Neural crest cell (in vitro differentiated cells): ENCODE measurements at places on chromosomes 1 and 21. TPM values are rescaled to one million over a fixed set of nuclear protein-coding genes. Genes with fewer than 3 reads are reported as not detected.
A peak's percentile ranks its signal among the peaks of the same experiment; 100 is the strongest.

Gene ZBTB37
- total RNA-seq: 15.7 and 18.3 TPM in 2 replicates

Gene PTGFR
- 0.07 and 0.32 TPM in 2 replicates for total RNA-seq

DNA sequence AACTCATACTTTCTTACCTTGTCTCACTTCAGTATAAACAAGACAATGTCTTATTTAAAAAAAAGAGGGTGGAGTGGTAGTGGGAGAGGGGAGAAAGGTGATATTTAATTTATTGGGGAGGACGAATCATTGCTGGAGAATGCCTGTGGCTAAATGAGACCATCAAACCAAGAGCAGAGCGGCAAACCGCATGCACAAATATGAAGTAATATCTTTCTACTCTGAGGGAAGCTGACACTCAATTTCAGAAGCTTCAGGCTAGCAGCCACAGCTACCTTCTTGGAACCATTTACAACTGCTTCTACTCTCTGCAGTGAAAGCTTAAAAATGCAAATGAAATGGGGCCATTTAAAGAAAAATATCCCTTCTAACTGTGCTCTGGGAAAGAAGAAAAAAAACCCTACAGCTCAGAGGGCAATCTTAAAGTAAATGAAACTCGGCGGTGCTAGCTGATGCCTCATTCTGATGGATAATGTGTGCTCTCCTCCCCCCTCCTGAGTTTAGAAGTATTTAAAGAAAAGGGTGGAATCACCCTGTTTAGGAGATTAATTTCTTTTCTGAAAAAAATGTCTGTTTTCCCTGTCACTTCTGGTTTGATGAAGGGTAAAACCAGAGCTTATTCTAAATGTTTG, 178.2 kb upstream of the CAMK1G start:
- no peak for DNase-seq
- peak overlapping the region; percentile 4 for H3K27ac ChIP-seq
- no peaks in the 10 kb centered on the region for H3K4me1 ChIP-seq
- H3K4me3 ChIP-seq: peak overlapping the region; percentile 62

- no peak overlapping the region for H3K27ac ChIP-seq
- H3K4me3 ChIP-seq: no peak overlapping the region
- no peaks in the 10 kb centered on the region for H3K4me1 ChIP-seq
- DNase-seq: no peak
- H3K27me3 ChIP-seq: peaks cover 12% of the 10 kb centered on the region
Measured at GRCh38 chr1:30572192-30572591, 151.2 kb downstream of the MATN1 start.

DNA sequence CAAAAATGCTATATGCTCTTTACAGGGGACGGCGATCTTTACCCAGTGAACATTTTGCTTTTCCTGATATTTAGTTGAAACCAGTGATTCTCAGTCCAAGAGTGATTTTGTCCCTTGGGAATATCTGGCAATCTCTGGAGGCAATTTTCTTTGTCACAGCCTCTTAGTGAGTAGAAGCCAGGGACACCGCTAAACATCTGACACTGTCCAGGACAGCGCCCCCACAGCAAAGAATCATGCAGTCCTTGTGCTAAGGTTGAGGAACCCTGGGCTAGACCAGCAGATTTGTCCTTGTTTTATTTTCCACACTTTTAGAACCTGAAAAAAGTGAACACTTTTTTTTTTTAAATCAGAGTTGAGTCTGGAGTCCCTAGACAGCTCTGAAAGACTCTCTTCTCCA, 13.1 kb downstream of the EVA1C start:
- H3K4me3 ChIP-seq: no peak overlapping the region
- H3K27ac ChIP-seq: no peak overlapping the region
- H3K4me1 ChIP-seq: no peaks in the 10 kb centered on the region
- peaks cover 9% of the 10 kb centered on the region for H3K27me3 ChIP-seq

DNA sequence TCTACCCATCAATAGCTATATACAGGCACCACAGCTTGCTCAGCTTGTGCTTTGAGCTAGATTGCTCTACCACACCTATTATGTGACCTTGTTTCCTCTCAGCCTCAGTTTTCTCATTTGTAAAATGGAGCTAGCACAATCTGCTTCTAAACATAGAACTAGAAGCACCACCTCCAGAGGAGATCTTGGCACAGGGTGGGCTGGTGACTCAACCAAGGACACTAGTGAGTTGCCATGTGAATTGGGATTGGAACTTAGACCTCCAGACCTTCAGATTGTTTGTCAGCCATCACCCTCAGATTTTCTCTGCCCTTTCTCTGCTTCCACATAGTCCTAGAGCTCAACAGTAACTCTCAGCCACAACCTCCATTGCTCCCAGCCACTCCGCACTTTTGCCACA, 3.0 kb upstream of the MACO1 start:
- H3K4me3 ChIP-seq: peak overlapping the region; percentile 23
- DNase-seq: no peak
- peak overlapping the region; percentile 15 for H3K27ac ChIP-seq

DNA sequence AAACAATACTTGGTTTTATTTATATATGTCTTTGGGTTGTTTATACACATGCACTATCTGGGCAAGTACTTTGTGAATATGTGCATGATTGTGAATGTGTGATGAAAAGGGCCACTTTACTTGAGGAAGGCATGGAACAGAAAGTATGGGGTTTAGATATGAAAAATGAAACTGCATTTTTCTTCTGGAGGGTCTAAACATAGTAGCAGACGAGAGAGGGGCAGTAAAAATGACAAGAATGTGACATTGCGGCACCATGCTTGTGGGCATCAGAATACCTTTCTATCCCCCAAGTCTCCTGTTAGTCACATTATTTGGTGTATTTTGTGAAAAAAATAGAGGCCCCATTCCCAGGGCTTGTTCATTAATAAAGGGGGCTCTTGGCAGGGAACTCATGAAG, 15.4 kb upstream of the MPZL1 start:
- H3K36me3 ChIP-seq: no peaks in the 10 kb centered on the region
- no peak overlapping the region for H3K4me3 ChIP-seq
- H3K27ac ChIP-seq: no peak overlapping the region
- H3K27me3 ChIP-seq: peaks cover 9% of the 10 kb centered on the region
- DNase-seq: no peak
- H3K4me1 ChIP-seq: peaks cover 17% of the 10 kb centered on the region

- peaks cover 5% of the 10 kb centered on the region for H3K27me3 ChIP-seq
- no peak for DNase-seq
- H3K4me1 ChIP-seq: peaks cover 31% of the 10 kb centered on the region
- H3K36me3 ChIP-seq: no peaks in the 10 kb centered on the region
- H3K27ac ChIP-seq: peak overlapping the region; percentile 68
Measured at GRCh38 chr1:203467550-203467921, 8.1 kb upstream of the PRELP start.

DNA sequence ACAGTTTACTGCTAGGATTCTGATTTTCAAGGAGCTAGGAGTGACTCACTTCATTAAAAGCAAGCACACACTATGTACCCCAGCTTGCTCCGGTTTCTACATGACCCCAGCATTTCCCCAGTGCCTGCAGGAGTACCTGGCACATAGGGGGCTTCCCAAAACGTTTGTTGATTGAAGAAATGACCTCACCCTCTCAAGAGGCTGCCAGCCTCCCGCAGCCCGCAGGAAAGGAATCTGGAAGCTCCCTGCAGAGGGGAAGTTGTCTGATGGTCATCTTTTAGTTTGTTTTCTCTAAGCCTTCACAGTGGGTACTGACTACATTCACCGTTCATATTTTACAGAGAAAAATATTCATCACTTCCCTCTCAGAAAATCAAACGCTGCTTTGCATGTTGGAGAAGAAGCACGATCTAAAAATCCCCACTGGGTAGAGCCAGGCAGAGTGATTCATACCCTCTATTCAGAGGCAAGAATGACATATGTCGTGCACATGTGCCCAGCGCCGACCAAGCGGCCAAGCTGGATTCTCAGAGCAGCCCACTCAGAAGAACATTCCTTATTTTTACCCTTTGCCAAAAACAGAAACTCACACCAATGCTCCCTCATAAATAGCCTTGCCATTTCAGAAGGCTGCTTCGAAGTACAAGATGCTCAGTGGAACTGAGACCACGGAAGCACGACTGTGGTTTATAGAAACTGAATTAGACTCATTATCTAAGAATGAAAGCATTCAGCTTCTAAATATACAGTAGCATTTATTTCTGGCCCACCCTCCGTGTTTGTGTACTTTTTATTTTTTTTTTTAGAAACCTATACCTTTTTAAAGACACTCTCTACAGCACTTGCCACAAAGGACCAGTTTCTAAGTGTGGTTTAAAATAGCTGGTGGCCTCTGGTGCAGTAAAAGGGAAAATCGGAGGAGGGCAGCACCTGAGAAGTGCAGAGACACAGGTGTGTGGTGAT, 143.2 kb downstream of the MIS18A start:
- H3K4me3 ChIP-seq: no peak overlapping the region
- no peaks in the 10 kb centered on the region for H3K36me3 ChIP-seq

Gene GJC2
- 0.65 and 0.68 TPM in 2 replicates for total RNA-seq

DNA sequence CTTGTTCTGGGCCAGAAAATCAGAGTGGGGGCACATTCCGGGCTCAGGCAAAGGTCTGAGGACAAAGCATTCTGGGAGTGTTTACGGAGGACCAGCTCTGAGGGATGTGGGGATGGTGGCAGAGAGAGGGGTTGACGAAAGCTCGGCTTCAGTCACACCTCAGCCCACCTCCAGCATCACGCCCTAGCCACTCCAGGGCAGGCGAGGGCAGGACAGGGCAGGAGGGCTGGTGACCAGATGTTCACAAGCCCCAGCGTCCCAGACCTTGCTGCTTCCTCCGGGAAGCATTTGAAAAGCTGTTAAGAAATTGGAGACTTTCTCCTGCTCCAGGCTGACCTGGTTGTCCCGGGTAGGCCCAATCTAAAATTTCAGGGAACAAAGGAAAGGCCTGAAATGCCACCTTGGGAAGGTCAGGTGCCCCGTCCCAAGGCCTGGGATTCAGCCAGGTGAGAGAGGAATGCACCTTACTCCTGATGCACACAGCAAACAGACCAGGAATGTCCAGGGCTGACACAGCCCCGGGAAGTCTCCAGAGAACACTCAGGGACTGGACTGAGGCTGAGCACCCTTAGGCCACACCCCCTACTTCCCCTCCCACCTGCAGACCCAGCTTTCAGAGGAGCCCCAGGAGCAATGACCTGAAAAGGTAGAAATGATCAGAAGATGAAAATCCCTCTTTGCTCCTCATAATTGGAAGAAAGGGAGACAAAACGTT, 71.9 kb upstream of the KLHDC7A start:
- no peaks in the 10 kb centered on the region for H3K36me3 ChIP-seq
- H3K27ac ChIP-seq: no peak overlapping the region

DNA sequence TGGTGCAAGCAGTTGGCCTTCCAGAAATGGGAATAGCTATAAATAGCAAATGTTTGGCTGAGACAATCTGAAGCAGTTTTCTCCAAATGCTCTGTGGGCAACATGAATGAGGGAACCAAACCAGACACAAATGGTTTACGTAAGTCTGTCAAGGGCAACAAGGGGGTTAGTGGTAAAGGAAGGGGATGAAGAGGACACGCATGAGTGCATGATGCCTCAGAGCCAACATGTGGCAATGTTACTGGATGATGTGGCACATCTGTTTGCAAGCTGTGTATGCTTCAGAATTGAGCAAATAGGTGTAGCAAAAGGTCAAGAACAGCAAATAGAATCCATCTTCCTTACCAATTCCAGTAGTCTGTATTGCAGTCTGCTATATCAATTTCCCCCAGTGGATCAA, 76.3 kb upstream of the LMO4 start:
- H3K4me1 ChIP-seq: peaks cover 6% of the 10 kb centered on the region
- H3K36me3 ChIP-seq: peaks cover 13% of the 10 kb centered on the region
- H3K27me3 ChIP-seq: no peaks in the 10 kb centered on the region
- H3K4me3 ChIP-seq: no peak overlapping the region
- no peak for DNase-seq

Gene KRTAP19-2
- total RNA-seq: not detected in 2 replicates

- H3K27me3 ChIP-seq: no peaks in the 10 kb centered on the region
- no peaks in the 10 kb centered on the region for H3K4me1 ChIP-seq
- H3K36me3 ChIP-seq: peaks cover 3% of the 10 kb centered on the region
- H3K27ac ChIP-seq: no peak overlapping the region
Measured at GRCh38 chr1:111769517-111770146, 13.9 kb downstream of the DDX20 start.

DNA sequence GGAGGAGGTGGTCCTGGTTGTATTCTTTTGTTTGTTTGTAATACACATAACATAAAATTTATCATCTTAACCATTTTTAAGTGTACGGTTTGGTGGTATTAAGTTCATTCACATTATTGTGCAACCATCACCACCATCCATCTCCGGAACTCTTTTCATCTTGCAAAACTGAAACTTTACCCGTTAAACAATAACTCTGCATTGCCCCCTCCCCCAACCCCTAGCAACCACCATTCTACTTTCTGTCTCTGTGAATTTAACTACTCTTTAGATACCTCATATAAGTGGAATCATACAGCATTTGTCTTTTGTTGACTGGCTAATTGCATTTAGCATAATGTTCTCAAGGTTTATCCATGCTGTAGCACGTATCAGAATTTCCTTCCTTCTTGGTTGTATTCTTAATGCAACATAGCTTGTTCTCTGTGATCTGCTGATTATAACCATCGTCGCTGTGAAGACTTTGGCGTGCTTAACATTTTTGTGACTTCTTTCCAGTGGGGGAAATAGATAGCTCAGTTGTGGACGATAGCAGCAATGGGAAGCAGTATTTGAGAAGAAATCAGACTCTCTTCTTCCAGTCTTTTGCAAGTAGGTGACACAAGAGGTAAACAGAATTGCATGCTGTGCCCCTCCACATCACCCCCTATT, 117.5 kb upstream of the HOOK1 start:
- H3K27me3 ChIP-seq: no peaks in the 10 kb centered on the region
- no peak for DNase-seq
- peaks cover 6% of the 10 kb centered on the region for H3K36me3 ChIP-seq
- peak overlapping the region; percentile 65 for H3K27ac ChIP-seq
- peaks cover 42% of the 10 kb centered on the region for H3K4me1 ChIP-seq

- DNase-seq: no peak
- H3K4me1 ChIP-seq: peaks cover 21% of the 10 kb centered on the region
- H3K36me3 ChIP-seq: no peaks in the 10 kb centered on the region
- no peak overlapping the region for H3K27ac ChIP-seq
Measured at GRCh38 chr21:38351961-38352521, 95.2 kb downstream of the KCNJ15 start.

GRCh38 chr1:41341772-41342562, 19.3 kb upstream of the FOXO6 start:
- peaks cover 15% of the 10 kb centered on the region for H3K27me3 ChIP-seq
- H3K36me3 ChIP-seq: no peaks in the 10 kb centered on the region
- no peak overlapping the region for H3K27ac ChIP-seq
- no peak overlapping the region for H3K4me3 ChIP-seq

DNA sequence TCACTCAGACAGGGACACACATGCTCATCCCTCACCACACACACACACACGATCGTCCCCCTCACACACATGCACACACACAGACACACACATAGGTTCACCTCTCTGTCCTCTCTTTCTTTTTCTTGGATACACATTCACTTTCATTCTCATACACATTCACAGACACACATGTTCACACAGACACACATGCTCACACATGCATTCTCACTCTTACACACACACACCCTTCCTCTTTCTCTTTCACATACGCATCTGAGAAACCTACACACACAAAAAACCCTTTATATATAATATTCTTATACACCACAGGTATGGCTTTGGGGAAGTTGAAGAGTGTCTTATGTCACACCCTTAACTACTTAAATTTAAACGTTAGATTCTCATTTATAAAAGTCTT, 248.6 kb upstream of the RUNX1 start:
- H3K27ac ChIP-seq: peak overlapping the region; percentile 7
- no peak overlapping the region for H3K4me3 ChIP-seq
- no peaks in the 10 kb centered on the region for H3K36me3 ChIP-seq
- no peaks in the 10 kb centered on the region for H3K27me3 ChIP-seq
- no peaks in the 10 kb centered on the region for H3K4me1 ChIP-seq
